ENCODE measurements at places on chromosomes 16 and 17.
A peak's percentile ranks its signal among the peaks of the same experiment; 100 is the strongest.

DNA sequence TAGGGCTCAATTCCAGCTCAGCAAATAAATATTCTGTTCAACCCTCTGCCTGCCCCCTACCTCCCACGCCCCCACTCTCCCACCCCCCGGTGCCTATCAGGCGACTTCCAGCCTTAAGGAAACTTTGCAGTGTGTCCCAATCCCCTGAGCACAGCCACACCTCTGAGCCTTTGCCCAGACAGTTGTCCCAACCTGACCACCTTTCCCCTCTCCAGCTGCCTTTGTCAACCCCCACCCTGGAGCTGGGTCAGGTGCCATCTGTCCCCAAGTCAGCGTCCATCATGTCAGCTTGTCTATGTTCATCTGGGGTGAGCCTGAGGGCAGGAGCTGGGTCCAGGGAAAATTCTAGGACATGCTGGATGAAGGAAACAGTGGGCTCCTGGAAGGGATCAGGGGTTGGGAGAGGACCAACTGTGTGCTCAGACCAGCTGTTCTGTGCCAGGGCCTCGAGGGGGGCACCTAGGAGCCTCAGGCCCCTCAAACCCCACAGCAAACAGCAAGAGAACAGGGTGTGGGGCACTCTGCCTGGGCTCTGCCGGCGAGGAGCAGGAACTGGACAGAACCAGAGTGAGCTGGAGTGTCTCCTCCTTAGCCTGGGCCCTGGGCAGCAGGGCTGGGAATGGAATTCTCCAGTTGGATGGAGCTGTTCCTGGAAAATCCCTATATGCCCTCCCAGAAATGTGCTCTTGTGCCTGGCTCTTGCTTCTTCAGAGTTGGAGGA lies 17.8 kb downstream of the CDH16 start:
- DNase-seq, result no peak

GRCh38 chr17:3968886-3969524 lies 4.8 kb upstream of the ATP2A3 start:
- DNase-seq, result no peak

- no peak for DNase-seq
Measured at GRCh38 chr16:14672403-14672971, 21.6 kb downstream of the PLA2G10 start.

DNA sequence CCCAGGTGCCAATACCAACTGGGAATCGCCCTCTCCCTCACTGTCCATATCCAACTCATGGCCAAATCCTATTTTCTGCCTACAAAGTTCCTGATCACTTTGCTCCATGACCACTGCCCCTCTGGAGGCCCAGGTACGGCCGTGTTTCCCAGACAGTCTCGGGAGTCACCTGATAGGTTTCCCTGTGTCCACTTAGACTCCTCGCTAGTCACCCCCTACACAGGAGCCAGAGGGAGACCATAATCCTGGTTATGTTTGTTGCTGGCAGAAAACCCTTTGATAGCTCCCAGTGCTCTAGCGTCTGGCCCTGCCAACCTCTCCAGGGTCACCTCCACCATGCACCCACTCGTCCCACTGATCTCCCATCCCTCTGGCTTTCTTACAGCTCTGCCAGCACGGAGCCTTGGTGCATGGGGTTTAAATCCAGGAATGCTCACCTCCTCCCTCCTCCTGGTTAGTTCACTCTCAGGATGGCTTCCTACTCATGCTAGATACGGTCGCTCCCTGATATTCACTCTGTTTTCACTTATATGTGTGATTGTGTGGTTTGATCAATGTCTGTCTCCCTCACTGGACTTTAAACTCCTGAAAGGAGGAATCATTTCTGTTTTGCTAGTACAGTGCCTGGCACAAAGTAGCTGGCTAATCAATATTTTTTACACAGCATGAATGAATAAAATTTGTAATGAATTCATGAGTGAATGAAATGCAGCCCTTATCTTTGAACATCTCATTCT lies 7.5 kb upstream of the CALB2 start:
- no peak for DNase-seq

GRCh38 chr17:17091856-17092756 lies 49.8 kb downstream of the MPRIP start:
- no peak for DNase-seq

DNA sequence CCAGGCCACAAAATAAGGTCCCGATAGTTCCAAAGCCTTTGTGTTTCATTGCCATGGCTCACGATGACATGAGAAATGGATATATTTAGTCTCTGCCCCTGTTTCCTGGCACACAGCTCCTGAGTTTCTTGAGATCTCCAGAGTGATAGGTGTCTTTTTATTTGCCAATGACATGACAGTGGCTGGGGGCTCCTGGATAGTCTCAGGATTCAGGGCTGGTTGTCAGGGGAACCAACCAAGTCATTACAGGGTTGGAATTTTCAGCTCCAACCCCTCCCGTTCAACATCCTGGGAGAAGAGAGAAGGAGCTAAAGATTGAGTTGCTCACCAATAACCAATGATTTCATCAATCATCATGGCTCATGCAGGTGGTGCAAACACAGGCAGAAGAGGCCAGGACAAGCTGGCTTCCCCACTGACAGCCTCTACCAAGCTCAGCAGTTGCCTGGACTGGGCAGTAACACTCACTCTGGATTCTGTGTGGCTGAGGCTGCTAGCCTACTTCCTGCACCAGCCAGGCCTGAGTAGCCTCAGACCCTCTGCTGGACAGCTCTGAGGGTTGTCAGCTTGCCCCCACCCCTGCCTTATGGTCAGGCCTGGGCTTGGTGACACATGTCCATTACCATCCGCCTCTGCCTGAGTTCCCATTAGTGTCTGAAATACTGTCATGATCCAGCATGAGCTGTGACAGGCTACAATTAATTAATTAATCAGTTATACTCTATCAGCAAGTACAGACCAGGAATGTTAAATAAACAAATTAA lies 534.4 kb upstream of the CDH5 start:
- DNase-seq, result no peak

GRCh38 chr17:61834610-61835009 lies 28.7 kb downstream of the BRIP1 start:
- no peak for DNase-seq

GRCh38 chr16:57315416-57315815 lies 30.9 kb upstream of the PLLP start:
- no peak for DNase-seq

DNA sequence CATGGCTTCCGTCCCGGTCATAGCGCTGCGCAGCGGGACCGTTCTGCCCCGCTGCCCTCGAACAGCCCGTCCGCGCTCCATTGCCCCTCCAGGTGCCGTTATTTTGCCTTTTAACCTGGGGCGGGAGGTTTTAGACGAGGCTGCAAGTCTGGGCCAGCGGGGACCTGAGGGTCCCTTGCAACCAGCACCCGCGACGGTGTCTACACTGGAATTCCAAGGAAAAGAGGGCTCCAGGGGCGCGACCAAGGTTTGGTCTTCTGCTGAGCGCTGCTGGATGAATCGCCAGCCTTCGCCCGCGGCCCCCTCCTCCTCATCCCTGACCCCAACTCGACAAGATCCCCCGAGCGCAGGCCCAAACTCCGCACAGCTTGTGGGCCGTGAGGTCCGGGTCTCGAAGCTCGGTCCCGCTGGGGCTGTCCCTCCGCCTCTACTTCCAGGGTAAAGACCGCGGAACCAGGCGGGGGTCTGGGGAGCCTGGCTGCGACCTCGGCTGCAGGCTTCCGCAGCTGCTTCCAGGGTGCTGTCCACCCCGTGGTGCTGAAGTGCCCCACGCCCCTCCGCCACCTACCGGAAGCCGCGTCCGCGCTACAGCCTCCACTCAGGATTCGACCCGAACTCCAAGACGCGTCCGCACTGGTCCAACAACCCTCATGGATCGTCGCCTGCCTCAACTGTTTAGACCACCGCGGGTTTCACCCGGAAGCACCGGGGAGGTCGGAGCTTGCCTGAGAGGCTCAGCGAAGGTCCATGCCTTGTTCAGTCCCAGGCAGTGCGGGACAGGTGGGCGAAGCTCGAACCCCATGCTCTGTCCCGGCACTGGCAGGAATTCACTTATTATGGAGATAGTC lies 10.1 kb upstream of the CA4 start:
- peak; percentile 20 for DNase-seq

DNA sequence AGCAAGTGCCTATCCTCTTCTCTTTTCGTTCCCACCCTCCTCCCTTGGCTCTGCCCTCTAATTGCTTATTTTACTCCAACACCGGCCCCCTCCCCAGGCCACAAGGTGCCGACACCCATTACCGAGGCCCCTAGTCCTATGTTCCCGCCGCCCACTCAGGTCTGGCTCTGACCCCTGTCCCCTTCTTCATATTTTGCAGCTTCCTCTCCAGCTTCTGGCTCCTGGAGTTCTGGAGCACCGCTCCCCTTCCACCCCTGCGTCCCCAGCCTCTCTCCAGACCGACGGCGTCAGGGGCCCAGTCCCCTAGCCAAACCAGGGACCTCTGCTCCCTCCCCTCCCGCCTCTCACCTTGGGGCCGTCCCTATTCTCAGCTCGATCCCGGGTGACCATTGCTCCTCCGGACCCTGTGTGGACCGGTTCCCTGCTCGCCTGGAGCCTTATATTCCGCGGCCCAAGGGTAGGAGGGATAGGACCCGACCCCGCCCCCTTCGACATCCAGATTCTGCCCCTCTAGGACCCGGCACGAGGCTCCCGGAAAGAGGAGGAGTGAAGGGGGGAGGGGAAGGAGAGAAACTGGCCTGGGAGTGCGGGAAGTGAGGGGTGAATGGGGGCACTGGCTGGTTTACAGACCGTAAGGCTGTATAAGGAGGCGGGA lies at the start of gene HES7:
HES7 (minus strand) TSS at position 412 of the 655 bp plus-strand sequence; CDS start at position 390, 22 bp downstream.
- no peak for DNase-seq

GRCh38 chr16:177981-178667 lies 1.6 kb downstream of the HBA1 start:
- no peak for DNase-seq

DNA sequence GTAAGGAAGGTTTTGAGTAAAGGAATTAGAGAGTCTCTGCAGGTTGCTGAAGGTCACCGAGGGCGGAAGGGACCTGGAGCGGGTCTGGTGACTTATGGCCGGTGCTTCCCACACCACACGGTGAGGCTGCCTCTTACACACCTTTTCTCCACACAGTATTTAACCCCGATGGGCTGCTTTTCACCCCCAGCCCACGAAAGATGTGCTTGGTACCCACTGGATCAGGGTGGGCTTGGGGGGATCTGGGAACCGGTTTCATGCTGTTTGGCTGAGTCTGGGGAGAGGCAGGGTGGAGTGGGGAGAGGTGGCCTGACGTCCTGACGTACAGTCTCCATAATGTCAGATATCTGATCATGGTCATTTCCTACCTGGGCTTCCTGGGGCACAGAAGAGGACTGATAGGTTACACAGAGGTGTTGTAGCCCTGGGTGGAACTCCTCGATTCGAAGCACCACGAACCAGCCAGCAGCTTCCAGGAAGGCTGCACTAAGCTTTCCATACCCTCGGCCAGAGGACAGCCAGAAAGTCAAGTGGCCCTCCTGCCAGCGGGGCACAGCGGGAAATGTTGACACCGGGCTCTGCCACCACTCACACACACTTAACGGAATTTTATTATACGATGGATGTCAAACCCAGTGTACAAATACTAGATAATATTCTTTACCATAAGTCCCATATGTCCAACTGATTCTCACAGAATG lies 34.0 kb downstream of the OR1D5 start:
- no peak for DNase-seq

- no peak for DNase-seq
Measured at GRCh38 chr17:40092581-40092980, 7.8 kb downstream of the NR1D1 start.

DNA sequence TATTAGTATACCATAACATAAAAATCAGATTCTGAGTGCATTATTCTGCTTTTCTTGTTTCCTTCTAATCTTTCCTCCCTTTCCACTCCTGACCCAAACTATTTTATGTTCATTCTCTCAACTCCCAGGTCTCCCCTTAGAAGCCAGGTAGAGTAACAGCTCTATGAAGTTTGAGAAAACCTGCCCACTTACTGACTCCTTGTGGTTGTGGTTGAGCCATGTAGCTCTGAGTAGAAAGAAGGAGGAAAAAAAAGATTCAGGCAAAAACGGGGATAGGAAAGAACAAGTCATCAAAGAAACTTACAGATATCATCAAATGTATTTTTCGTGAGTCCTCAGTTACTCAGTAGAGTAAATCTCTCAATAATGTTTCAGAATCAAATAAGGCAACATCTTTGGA lies 216.7 kb downstream of the PMP22 start:
- no peak for DNase-seq

- DNase-seq, result no peak
Measured at GRCh38 chr17:70355185-70355584, 185.9 kb downstream of the KCNJ2 start.

GRCh38 chr17:70668276-70668937 lies 499.1 kb downstream of the KCNJ2 start:
- DNase-seq, result no peak

DNA sequence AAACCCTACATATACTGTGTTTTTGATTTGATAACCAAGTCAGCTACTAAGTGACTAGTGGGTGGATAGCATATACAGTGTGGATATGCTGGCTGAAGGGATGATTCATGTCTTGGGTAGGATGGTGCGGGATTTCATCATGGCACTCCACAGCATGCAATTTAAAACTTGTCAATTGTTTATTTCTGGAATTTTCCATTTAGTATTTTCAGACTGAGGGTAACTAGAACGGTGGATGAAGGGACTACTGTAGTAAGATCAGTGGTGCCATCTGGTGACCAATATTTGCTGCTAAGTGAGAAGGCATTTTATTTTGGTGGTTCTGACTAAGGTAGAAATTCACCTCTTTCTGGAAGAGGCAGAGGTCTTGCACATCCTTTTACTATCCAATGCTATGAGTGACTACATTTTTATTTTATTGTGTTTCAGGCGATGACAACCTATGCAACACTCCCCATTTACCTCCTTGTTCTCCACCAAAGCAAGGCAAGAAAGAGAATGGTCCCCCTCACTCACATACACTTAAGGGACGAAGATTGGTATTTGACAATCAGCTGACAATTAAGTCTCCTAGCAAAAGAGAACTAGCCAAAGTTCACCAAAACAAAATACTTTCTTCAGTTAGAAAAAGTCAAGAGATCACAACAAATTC lies 3.1 kb downstream of the CDC6 start:
- no peak for DNase-seq

DNA sequence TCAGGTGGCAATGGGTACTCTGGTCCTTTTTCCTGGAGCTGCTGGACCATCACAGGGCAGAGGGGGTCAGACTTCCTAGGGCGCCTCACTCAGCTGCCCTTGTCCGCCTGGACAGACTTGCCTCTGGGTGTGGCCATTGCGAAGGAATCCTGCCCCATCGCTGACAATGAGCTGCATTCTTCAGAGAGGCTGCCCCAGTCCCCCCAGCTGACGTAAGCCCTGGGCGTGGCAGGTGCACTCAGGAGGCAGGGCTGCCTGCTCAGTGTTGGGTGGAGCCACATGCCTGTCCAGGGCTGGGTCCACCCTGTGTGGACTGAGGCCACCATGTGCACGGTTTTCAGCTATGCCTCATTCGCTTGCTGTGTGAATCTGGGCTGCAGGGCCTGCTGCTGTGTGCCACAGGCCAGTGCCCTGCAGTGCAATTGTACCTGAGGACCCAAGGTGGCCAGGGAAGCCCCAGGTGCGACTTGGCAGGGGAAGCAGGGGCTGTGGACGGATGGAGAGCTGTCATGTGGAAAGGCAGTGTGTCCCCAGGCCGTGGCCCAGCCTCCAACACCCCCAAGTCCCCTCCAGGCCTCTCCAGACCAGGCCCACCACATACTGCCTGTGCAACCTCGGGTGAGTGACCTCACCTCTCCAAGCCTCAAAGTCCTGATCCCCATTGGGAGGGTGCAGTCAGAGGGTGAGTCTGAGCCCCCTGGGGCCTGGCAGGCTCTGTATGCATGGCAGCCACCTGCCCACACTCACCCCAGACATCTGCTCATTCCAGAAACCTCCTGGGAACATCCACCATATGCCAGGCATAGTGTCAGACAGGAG lies 14.0 kb upstream of the MPRIP start:
- no peak for DNase-seq
